ENCODE measurements at places on chromosomes 1 and 21.
A peak's percentile ranks its signal among the peaks of the same experiment; 100 is the strongest.

DNA sequence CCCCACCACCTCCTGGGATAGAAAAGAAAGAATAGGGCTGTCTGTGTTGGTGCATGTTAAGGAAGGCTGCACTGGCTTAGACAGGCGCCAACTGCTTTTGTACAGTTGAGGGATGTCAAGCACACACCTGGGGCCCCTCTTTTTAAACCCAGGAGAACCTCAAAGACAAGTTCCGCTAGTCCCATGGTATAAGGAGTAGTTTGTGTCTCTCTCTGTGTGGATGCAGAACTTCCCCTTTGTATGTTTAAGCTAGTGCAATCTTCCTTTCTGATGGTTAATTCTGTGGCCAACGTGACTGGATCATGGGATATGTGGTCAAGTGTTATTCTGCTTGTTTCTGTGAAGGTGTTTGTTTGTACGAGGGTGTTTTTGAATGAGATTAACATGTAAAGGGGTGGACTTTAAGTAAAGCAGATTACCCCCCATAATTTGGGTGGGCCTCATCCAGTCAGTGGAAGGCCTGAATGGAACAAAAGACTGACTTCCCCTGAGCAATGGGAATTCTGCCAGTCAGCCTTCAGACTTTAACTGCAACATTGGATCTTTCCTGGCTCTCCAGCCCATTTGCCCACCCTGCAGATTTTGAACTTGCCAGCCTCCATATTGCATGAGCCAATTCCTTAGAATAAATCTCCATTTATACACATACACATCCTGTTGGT, 9.5 kb upstream of the DUSP10 start:
- no peak overlapping the region for H3K4me3 ChIP-seq
- H3K27ac ChIP-seq, result peak overlapping the region; percentile 31
- DNase-seq, result no peak
- H3K4me1 ChIP-seq, result peaks cover 39% of the 10 kb centered on the region

DNA sequence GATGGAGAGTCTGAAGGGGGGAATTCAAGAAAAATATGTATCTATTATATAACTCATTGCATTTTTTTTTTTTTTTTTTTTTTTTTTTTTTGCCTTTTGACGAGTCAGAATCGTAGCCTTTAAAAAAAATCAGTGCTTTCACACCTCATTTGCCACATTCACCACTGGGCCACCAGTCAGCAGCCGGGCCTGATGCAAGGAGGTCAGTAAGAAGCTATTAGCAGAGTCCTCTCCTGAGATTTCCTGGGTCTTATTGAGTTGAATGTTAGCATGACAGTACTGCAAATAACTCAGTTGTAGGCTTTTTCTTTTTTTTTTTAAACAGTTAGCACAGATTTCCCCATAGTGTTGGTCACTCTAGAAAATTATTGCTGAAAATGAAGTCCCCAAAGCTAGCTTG, 139.8 kb downstream of the SPATA17 start:
- no peak for DNase-seq
- no peak overlapping the region for H3K4me3 ChIP-seq
- no peaks in the 10 kb centered on the region for H3K36me3 ChIP-seq
- H3K27me3 ChIP-seq, result no peaks in the 10 kb centered on the region
- no peak overlapping the region for H3K27ac ChIP-seq

DNA sequence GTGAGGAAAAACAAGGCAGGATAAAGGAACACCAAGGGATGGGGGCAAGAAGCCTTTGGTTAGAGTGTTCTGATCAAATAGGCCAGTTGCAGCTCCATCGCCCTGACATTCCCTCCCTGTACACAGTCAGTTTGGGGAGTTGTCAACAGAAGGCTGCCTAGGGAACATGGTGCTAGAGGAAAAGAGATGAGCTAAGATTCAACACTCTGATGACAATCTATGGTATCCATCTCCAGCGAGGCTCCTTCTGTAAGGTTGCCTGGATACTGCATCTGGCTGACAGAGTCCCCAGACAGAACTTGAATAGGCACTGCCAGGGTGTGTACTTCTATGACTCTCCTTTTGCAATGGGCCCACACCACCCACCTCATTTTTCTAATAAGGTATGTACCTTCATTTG, 11.2 kb upstream of the SLAMF9 start:
- H3K36me3 ChIP-seq, result no peaks in the 10 kb centered on the region
- H3K27ac ChIP-seq, result no peak overlapping the region
- H3K4me1 ChIP-seq, result no peaks in the 10 kb centered on the region
- no peak overlapping the region for H3K4me3 ChIP-seq
- no peak for DNase-seq

DNA sequence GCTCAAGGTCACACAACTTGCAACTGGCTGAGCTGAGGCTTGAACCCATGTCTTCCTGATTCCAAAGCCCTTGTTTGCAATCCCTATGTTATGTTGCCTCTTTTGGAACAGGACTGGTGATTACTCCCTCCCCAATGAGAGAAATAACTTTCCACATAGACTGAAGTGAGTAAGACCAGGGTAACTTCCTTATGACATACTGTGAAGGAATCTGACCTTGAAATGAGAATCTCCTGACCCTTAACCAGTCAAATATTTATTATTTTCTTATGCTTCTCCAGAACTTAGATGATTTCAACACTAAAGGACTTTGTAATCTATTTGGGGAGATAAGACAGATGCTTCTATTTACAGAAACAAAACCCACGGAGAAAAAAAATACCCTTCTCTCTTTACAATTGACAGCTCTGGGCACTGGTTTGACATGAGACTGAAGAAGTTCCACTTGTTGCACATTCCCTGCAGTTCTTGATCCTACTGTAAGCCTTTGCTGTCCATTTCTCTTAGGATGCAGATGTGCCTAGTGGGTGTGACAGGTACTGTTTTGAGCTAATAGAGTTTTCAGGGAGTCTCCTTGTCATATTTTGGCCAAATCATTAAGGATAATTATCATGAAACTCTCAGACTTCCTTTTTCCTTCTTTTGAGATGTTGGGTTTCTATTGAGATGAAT, 3.9 kb upstream of the RPTN start:
- H3K27me3 ChIP-seq, result peaks cover 27% of the 10 kb centered on the region
- H3K27ac ChIP-seq, result no peak overlapping the region
- H3K4me1 ChIP-seq, result peaks cover 23% of the 10 kb centered on the region
- no peak for DNase-seq

- H3K4me1 ChIP-seq, result peaks cover 2% of the 10 kb centered on the region
- no peak overlapping the region for H3K27ac ChIP-seq
- H3K36me3 ChIP-seq, result no peaks in the 10 kb centered on the region
- H3K27me3 ChIP-seq, result peaks cover 2% of the 10 kb centered on the region
These were observed 84.2 kb downstream of the CDC7 start for GRCh38 chr1:91584878-91585277.

- H3K27ac ChIP-seq, result no peak overlapping the region
- peaks cover 28% of the 10 kb centered on the region for H3K4me1 ChIP-seq
- DNase-seq, result no peak
- peak overlapping the region; percentile 78 for H3K4me3 ChIP-seq
These were observed 1.2 kb upstream of the HIVEP3 start for GRCh38 chr1:41919764-41920397.

GRCh38 chr1:62726011-62726442, 37.8 kb upstream of the DOCK7 start:
- H3K27me3 ChIP-seq, result peaks cover 2% of the 10 kb centered on the region
- no peak for DNase-seq
- H3K27ac ChIP-seq, result no peak overlapping the region
- no peak overlapping the region for H3K4me3 ChIP-seq

GRCh38 chr1:25799352-25799934, 550 bp upstream of the SELENON start:
- H3K27me3 ChIP-seq, result no peaks in the 10 kb centered on the region
- H3K27ac ChIP-seq, result peak overlapping the region; percentile 46
- DNase-seq, result no peak

DNA sequence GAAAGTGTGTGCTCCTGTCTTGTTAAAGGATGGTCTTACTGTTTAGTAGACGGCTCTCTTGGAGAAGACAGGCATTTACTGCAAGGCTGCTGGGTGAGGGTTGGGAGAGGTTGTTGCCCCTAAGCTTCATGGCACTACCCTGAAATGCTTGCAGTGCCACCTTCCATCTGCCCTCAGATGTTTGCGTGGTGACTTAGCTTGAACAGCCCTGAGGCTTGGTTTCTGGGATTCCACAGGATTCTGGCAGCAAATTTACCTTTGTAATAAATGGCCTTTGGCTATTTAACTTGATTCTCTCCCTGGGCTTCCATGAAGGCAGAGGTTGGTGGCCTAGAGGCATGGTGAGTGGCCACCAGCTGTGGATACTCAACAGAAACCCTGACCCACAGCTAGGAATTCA, 11.6 kb downstream of the MTARC1 start:
- no peaks in the 10 kb centered on the region for H3K36me3 ChIP-seq
- H3K27ac ChIP-seq, result no peak overlapping the region
- H3K4me1 ChIP-seq, result no peaks in the 10 kb centered on the region
- no peak for DNase-seq
- no peak overlapping the region for H3K4me3 ChIP-seq

DNA sequence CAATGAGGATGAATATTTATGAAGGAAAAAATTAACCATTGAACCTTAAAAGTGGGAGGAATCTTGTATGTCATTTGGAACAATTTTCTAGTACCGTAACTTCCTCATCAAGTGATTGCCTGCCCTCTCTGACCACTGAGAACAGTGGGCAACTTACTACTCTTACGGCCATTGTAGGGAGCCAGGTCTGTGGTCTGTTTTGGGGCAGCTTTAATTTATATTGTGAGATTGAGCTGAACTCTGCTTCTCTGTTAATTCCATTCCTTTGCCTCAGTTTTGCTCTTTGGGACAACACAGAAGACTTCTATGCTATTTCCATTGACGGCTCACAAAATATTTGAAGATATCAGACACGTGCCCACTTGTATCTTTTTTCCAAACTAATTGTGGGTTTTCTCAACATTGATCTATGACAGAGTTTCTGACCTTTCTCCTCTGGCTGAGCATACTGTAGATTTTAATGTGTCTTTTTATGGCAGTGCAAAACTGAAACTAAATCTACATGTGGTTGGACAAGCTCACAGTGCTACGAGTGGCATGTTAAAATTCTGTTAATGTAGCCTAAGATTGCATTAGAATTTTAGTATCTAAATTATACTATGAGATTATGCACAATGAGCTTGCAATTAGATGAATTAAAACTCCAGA, 27.8 kb upstream of the ZNF281 start:
- peak overlapping the region; percentile 16 for H3K27ac ChIP-seq
- no peak for DNase-seq
- H3K36me3 ChIP-seq, result no peaks in the 10 kb centered on the region

DNA sequence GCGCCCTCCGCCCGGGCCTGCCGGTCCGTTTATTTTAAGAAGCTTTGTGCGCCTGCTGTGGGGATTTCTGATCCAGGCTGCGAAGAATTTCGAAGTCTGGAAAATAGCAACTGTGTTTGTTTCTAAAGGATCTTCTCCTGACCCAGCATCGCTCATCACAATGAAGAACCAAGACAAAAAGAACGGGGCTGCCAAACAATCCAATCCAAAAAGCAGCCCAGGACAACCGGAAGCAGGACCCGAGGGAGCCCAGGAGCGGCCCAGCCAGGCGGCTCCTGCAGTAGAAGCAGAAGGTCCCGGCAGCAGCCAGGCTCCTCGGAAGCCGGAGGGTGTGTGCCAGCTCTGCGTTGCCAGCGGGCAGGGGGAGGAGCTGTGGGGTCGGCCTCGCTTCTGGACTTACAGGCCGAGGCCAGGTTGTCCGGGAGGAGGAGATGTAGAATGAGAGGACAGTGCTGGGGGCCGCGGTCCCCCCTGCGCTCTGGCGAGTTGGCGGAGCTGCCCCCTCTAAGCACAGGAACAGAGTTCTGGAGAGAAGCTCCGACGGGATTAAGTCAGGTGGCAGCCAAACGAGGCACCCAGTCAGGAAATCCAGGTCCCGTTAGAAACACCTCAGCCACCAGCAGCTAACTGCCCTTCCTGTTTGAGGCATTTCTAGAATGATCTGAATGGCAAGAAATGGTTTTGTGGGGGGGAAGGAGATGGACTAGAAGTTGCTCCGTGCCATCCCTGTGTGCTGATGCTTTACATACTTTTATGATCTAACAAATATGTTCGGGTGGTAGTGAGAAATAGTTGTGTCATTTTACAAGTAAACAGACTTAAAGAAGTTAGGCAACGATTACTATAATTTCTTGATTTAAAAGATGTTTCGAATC, 948 bp downstream of the TXLNA start:
- peaks cover 40% of the 10 kb centered on the region for H3K36me3 ChIP-seq
- peak overlapping the region; percentile 83 for H3K27ac ChIP-seq
- H3K27me3 ChIP-seq, result no peaks in the 10 kb centered on the region
- peak; percentile 31 for DNase-seq
- H3K4me1 ChIP-seq, result peaks cover 44% of the 10 kb centered on the region

GRCh38 chr1:230385158-230385450, 41.0 kb downstream of the PGBD5 start:
- H3K36me3 ChIP-seq, result no peaks in the 10 kb centered on the region
- no peak overlapping the region for H3K27ac ChIP-seq
- H3K4me1 ChIP-seq, result no peaks in the 10 kb centered on the region
- peaks cover 3% of the 10 kb centered on the region for H3K27me3 ChIP-seq
- H3K4me3 ChIP-seq, result no peak overlapping the region

DNA sequence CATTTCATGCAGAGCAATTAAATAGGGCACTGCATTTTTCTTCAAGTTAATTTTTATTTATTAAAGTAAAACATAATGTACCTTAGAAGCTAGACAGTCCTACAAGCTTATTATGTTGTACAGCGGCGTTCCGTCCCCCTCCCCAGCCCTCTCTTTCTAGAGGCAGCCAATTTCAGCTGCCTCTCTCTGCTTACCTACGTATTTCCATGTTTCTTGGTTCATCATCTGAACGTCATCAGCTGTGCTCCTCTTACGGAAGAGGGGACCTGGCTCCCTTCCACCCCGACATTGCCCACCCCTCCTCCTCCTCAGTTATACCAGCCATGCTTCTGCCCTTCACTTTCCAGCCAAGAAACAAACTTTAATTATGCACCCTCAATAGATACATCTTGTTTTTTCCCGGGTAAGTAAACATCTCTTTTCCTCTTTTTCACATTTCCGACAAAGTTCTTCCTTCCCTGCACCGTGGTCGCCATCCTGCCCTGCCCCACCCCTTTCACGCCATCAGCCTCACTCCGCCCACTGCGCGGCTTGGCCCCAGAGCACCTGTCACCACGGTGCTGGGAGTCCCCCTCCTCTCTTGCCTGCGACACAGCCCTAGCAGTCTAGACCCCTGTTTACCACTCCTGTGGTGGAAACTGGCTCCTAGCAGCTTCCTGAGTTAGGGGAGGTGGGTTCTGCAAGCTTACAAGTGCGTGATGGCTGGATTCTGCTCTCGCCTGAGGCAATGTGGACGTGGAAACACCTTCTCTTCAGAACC, 57.9 kb downstream of the SLC37A1 start:
- no peak for DNase-seq
- H3K4me1 ChIP-seq, result no peaks in the 10 kb centered on the region

GRCh38 chr1:203871114-203871880, 9.9 kb downstream of the SNRPE start:
- no peak overlapping the region for H3K4me3 ChIP-seq
- DNase-seq, result no peak
- no peaks in the 10 kb centered on the region for H3K27me3 ChIP-seq
- H3K27ac ChIP-seq, result no peak overlapping the region

GRCh38 chr1:44672961-44673674, 1.2 kb downstream of the TMEM53 start:
- DNase-seq, result no peak
- H3K27me3 ChIP-seq, result no peaks in the 10 kb centered on the region
- H3K36me3 ChIP-seq, result peaks cover 5% of the 10 kb centered on the region
- peak overlapping the region; percentile 93 for H3K27ac ChIP-seq
